NCI-H524 (cell line): ENCODE measurements at places on chromosomes 12 and 14.

DNA sequence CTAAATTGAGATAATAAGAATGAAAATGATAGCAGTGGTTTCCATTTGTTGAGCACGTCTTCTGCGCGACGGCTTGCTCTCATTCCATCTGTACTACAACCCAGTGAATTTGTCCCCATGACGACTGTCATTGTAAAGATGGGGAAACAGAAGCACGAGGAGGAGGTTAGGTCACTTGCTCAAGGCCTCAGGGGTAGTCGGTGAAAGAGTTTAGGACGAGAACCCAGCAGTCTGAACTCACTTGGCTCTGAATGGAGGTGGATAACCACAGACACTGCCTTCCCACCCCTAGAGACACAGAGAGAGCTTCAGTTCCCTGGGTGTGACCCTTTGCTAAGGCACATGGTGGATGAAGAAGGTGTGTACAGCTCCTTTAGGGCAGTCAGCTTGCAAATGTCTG lies 30.9 kb upstream of the PLEKHG3 start:
- DNase-seq: no peak

DNA sequence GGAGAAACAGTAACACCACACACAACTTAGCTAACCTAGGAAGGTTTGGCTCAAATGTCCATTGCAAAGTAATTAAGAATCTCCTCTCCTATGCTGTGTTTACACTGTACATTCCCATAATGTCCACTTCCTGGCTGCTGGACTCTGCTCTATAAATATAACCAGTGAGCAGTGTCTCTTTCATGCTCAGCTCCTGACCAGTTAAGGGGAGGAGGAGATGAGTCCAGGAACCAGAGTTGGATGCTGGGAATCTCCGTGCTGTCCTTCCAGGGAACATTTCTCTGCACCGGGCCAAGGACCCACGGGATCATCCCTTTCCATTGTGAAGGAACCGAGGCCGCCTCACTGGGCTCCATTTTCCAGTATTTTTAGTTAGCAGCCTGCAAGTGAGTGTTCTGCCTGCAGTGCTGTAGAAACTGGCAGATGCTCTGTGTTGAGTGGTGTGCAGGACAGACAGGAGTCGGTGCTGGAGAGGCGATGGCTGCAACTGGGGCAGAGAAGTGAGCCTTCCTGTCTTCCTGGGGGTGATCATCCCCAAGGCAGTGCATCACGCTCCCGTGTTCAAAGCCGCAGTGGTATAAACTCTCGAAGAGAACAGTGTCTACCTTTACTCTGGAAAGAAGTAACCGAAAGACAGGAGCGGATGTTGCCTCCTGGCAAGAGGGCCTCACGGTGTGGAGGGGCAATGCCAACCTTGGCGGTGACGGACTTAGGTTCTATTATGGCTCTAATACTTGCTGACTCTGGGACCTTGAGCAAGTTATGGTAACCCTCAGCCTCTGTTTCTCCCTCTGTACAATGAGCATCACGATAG lies 195.5 kb downstream of the CACNA1C start:
- no peak for DNase-seq

- DNase-seq: no peak
These were observed 2.8 kb downstream of the FBXL14 start for GRCh38 chr12:1591543-1591942.

- DNase-seq: no peak
These were observed 203.4 kb downstream of the SYT1 start for GRCh38 chr12:79067977-79068376.

DNA sequence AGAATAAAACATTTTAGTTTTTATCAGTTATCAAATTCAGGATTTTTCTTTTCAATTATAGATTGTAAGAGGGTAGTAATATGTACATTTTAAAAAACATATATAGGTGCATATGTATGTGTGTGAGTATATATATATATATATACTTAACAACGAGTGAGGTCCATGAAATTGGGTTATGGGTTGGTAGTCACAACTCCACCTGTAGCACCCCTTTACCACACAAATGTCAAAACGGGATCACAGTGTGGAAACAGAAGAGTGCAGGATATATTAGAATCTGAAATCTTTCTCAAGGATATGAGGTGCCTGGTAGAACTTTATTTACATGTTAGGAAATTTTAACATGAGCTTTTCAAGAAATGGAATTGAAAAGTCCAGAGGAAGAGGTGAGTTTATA lies 31.3 kb downstream of the MIA2 start:
- no peak for DNase-seq

- peak; percentile 93 for DNase-seq
These were observed 380.0 kb downstream of the DIO2 start for GRCh38 chr14:79831195-79831892.

DNA sequence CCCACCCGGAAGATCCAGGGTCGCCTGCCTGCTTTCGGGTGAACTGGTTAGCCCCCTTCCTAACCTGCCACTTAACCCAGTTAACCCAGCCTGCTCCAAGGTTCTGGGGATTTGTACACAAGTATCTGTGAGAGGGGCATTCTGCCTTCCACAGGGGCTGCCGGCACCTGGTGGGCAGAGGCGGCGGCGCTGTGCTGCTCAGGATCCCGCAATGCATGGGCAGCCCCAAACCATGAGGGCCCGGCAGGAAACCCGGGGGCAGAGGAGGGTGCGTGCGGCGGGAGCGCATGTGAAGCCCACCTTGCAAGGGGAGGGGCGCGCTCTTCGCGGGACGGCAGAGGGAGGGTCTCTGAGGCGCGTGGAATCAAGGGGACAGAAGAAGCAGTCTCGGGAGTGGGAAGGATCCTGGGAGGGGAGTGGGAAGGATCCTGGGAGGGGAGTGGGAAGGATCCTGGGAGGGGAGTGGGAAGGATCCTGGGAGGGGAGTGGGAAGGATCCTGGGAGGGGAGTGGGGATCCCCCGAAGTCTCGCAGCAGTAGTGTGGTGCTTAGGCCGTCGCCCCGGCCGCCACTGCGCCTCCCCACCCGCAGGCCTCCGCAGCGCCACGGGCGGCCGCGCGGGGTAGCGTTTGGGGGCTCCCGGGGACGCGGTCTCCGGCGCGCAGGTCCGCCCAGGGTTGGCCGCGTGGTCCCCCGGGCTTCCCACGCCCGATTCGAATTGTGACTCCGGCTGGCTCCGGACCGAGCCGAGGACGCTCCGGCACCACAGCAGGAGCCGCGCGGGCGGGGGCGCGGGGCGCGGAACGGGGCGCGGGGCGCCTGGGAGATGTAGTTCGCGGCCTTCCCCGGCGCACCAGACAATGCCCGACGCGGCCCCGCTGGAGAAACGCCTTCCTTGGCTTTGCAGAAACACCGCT lies 4.9 kb upstream of the MTA1 start:
- DNase-seq: peak; percentile 87

DNA sequence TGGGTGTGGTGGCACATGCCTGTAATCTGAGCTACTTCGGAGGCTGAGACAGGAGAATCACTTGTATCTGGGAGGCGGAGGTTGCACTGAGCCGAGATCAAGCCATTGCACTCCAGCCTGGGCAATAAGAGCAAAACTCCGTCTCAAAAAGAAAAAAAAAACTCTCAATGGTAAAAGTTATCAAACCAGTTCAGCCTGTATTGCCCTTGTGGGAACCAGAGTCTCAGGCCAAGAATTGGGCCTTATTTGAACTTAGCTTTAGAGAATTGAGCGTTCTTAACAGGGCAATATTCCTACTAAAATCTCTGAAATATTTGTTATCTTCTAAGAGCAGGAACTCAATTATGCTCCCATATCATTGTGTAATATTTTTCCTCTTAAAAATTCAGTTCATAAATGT lies 7.7 kb upstream of the MDM2 start:
- no peak for DNase-seq

DNA sequence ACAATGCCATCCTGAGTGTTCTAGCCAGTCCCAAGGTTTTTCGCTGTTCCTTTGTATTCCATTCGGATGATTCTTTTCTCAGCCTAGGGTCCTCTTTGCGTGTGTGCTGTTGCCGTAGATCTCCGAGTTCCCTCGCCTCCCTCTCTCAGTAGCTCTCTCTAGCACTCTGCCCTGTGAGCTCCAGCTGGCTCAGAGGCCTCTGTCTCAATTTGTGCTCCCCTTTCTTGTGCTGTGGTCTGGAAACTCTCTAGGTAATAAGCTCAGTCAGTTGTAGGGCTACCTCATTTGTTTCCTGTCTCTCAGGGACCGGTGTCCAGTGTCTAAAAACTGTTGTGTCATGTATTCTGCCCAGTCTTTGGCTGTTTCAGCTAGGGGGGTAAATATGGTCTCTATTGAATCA lies 179.3 kb downstream of the PCNX1 start:
- no peak for DNase-seq

GRCh38 chr12:62919838-62920237 lies 15.1 kb downstream of the PPM1H start:
- DNase-seq: peak; percentile 89

GRCh38 chr12:75870878-75871277 lies 160.7 kb downstream of the PHLDA1 start:
- DNase-seq: no peak

DNA sequence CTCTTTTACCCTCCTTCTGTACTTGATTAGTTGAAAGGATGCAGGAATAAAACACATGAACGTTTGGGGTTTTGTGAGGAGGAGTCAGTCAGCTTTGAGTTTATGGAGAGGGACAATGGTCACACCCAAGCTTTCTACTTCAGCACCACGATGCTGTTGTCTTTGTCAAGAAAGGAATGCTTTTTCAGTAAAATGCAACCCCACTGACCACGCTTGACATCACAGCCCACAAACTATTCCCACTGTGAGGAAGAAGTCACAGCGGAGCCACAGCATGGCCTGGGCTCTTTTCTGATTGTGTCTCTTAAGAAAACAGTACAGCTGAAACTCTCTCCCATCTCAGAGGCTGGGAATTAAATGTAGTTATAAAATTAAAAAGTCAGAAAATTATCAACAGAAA lies 135.2 kb downstream of the APAF1 start:
- no peak for DNase-seq

DNA sequence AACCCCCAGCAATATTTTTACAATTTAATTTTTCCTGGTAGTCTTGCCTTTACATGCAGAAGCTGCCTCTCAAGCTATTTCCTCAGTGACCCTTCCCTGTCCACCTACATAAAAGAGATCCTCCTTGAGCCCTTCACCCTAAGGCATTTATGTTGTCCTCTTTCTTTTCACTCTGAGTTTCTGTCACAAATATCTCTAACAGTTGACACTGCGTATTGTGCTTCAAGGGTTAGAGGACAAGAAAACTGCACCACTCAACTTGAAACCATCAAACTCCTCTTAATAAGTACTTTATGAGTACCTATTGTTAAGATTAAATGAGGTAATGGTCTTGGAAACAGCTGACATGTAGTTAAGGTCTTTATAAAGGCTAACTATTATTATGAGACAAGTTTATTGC lies 557.7 kb downstream of the TRHDE start:
- no peak for DNase-seq

DNA sequence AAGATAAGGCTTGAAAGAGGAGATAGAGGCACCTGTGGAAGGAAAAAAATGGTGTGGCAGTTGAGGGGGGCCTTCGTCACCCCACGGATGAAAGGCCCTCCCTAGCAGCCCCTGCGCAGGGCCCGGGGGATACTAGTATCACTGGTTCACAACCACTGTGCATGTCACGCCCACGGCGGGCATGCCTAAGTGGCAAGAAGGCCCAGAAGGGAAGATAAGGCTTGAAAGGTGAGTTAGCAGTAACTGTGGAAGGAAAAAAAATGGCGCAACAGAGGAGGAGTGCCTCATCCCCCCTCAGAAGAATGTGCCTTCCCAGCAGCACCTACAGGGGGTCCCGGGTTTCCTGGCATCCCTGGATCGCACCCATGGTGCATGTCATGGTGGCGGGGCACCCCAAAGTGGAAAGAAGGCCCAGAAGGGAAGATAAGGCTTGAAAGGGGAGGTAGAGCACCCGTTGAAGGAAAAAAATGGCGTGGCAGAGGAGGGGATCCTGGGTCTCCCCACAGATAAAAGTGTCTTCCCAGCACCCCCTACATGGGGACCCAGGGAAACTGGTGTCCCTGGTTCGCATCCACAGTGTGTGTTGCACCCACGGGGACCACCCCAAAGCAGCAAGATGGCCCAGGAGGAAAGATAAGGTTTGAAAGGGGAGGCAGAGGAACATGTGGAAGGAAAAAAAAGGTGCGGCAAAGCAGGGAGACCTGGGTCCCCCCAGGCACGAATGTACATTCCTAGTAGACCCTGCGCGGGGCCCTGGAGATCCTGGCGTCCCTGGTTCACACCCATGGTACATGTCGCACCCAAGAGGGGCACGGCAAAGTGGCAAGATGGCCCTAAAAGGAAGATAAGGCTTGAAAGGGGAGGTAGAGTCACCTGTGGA lies 279.2 kb downstream of the ALG10 start:
- DNase-seq: no peak

DNA sequence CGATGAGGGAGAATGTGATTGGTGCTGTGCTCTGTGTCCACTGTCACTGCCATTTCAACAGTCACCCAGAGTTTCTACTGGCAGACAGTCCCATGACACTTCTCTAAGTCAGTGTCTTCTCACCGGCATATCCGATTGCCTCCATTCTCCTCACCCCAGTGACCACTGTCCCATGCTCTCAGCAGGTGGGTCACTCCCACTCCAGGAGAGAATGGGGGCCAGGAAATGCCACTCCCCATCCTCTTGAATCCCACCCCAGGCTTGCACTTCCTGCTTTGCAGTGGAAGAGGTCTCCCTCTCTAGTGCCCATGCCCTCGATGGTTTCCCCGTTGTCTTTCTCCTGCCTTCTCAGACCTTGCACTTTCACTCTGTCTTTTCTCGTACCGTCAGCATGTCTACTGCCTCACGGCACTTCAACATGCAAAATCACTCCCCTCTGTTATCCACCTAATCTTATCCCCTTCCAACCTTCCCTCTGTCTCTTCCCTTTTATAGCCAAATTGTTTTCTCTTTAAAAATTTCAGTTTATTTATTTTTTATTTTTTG lies 2.2 kb upstream of the EP400 start:
- DNase-seq: no peak

- DNase-seq: no peak
These were observed 61.3 kb upstream of the MDM1 start for GRCh38 chr12:68393417-68393816.

DNA sequence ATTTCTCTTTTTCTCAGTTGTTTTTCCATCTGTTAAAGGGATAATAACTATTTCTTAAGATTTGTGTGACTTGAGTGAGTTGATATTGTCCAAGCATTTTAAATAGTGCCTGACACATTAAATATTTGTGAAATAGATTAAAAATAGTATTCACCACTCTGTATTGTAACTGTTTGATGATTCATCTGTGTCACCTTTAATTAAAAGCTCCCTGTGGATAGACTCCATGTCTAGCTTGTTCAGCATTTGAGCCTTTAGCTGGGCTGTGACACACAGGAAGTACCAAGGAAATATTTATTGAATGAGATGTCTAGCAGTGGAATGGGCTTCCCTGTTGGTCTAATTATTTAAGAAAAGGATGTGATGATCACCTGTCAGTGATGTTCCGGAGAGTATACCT lies 1.8 kb upstream of the GLIPR1L2 start:
- no peak for DNase-seq

- DNase-seq: no peak
These were observed 360.4 kb downstream of the MED13L start for GRCh38 chr12:115916910-115917668.
